ENCODE measurements at places on chromosomes 12 and 14.

DNA sequence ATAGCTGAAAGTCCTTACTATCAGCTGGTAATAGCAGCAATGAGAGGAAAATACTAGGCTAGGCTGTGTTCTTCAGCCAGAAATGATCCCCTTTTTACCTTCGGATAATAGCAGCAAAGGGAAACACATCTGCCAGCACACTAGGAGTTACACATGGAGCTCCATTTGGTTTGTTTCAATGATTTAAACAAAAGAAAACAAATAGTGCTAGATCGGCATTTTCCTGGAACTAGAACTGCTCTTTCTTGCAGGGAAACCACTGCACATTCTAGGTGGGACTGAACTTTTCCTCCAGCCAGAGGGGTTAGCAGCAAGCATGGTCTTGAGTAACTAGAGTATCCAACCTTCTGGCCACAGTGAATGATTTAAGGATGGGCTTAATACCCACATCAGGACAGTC, 117.6 kb downstream of the PDE6H start:
- no peak for DNase-seq

- no peak for DNase-seq
These were observed 417.7 kb downstream of the TMEM121 start for GRCh38 chr14:105943973-105944602.

DNA sequence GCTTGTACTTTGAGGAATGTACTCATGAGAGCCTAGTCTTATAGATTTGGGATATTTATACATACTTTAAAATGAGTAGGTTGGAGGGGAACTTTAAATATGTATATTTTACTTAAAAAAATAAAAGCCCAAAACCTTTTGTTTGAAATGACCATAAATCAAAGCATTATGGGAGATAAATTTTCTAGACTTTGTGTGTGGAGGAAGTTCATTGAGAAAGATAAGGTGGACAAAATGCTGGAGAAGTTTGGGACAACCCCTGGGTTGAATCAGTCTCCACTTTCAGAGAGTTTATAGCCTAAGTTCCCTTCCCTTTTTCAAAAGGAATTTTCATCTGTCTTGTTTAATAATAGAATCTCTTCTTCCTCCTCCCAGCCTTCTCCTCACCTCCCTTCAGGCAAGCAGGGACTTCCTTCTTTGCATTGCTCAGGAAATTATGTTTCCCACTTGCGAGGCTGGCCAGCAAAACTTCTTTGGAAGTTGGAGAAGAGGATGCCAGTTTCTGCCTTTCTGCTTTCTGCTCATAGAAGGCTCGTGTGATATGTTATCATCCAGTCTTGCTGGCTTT, 54.2 kb downstream of the CHST11 start:
- no peak for DNase-seq

DNA sequence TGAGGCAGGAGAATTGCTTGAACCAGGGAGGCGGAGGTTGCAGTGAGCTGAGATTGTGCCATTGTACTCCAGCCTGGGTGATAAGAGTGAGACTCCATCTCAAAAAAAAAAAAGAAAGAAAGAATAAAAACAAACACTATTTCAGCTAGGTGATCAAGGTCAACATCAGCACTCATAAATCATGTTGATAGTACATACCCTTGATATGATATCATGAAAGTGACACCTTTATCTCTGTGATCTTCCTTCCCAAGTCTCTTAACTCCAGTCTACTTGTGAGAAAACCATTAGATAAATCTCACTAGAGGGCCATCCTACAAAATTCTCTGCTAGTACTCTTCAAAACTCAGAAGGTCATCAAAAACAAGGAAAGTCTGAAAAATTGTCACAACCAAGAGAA, 44.2 kb upstream of the PTGR2 start:
- DNase-seq = no peak

- no peak for DNase-seq
These were observed 169.3 kb upstream of the AMIGO2 start for GRCh38 chr12:47249082-47249481.

- no peak for DNase-seq
These were observed 284.3 kb downstream of the RAD51B start for GRCh38 chr14:68103853-68104252.

DNA sequence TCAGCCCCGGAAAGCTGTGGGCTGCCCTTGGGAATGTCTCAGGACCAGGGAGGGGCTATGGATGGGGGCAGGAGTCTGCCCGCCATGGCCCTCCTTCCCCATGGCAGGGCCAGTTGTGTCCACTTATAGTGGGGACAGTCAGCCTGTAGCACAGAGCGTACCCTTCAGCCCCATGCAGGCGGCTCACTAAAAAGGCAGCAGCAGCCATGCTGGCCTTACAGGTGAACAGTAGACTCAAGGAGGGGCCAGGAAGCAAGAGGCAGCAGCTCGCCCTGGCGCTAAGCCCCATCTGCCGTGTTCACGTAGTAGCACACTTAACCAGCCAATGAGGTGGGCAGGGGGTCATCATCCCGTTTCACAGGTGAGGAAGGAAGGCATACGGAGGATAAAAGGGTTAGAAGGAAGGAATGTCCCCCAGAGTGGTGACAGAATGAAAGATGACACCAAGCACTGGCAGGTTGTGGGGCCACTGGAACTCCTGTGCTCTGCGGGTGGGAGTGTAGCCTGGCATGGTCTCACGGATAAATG, 52.7 kb downstream of the FAM222A start:
- DNase-seq = no peak
